ENCODE measurements at places on chromosomes 16 and 17.

GRCh38 chr17:13525876-13526275, 75.9 kb downstream of the HS3ST3A1 start:
- DNase-seq, result no peak

GRCh38 chr17:36024106-36024869, 6.5 kb upstream of the CCL23 start:
- DNase-seq, result no peak

DNA sequence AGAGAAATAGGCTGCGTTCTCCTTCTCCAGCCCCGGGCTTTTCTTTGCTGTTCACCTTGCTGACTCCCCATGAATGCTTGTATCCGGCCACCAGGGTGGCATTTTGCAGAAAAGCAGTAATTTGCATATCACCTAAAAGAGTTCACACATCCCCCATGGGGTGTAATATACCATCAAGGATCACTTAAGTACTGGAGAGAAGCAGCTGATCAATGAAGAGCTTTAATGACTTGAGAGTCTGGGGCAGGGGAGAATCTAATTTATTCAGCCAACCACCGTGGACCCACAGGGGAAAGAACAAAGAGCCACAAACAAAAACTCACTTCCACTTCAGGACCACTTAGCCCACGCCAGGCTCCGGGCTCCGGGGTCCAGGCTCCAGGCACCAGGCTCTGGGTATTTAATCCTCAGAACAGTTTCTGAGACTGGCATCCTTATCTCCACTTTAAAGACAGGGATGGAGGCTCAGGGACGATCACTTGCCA, 33.9 kb upstream of the SEC14L1 start:
- no peak for DNase-seq

- DNase-seq, result no peak
Measured at GRCh38 chr17:1560101-1560857, 2.3 kb downstream of the PITPNA start.

- DNase-seq, result no peak
Measured at GRCh38 chr17:38562215-38562569, 43.6 kb downstream of the SRCIN1 start.

DNA sequence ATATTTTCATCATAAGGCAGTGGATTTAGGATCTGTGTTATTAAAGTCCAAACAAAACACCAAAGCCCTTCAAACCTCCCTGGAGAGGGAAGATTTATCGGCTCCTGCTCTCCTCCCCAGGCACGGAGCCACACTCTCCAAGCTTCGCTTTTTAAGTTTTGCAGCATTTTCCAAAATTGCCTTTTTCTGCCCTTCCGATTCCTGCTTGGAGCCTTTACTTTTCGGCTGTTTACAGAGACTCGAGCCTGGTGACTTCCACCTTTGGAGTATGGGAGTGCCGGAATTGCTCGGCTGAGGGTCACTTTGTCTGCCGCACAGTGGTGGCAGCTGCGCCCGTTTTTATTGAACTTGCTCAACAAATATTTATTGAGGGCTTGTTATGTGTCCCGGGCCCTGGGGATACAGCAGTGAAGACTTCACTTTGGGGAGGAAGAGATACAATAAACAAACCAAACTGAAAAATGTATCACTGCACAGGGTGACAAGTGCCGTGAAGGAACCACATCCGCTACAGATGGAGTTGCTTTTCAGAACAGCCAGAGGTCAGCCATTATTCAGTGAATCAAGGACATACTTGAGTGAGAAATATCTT, 185.5 kb downstream of the NTN1 start:
- no peak for DNase-seq

GRCh38 chr16:57564571-57565270, 22.3 kb downstream of the ADGRG5 start:
- no peak for DNase-seq

GRCh38 chr17:37490022-37490587, 414 bp downstream of the DUSP14 start:
- peak; percentile 40 for DNase-seq

GRCh38 chr17:60170835-60171752, 21.3 kb downstream of the CA4 start:
- DNase-seq, result peak; percentile 89

GRCh38 chr17:77829843-77830799, 128.4 kb upstream of the TNRC6C start:
- no peak for DNase-seq

- no peak for DNase-seq
Measured at GRCh38 chr17:33127706-33128105, 136.1 kb downstream of the SPACA3 start.

- no peak for DNase-seq
Measured at GRCh38 chr16:88970050-88970449, 7.0 kb downstream of the CBFA2T3 start.

GRCh38 chr17:49349541-49349940, 12.5 kb downstream of the ZNF652 start:
- no peak for DNase-seq

DNA sequence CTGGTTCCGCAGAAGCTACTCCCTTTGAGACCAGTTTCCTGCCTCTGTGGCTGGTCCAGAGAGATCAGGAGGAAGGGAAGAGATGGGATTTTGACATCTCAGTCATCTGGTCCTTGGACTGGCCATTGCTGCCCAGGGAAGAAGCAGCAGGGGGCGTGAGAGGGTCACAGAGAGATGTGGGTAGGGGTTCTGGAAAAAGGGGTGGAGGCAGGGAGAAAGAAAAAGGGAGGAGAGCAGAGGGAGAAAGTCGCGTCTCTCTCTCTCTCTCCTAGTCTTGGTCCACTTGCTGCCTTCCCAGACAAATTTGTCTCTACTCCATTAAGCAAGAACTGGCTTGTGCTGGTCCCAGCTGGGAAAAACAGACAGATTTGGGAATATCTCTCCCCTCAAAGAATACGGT, 4.4 kb downstream of the SHBG start:
- no peak for DNase-seq

DNA sequence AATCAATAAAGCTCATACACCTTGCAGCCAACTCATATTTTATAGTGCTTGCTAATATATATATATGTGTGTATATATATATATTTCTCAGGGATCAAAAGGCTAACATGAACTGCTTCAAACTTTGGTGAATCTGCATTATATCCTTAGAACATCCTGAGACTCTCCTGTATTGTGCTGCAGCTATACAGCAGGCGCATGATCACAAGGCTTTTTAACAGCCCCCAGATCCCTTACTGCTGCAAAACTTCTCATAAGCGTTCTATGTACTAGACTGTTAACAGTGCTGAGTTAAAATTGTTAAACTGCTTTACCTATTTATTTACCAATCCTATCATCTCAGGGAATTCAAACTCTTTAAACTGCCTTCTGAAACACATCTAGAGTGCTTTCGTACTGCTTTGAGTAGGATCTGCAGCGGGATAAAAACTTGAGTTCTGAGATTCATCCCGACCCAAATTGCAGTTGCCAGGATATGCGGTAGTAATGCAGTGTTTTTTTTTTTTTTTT, 1.3 kb downstream of the GPATCH8 start:
- no peak for DNase-seq

- no peak for DNase-seq
Measured at GRCh38 chr17:50890675-50891516, 24.7 kb upstream of the TOB1 start.

- no peak for DNase-seq
Measured at GRCh38 chr16:58495521-58496331, 4.2 kb upstream of the NDRG4 start.

DNA sequence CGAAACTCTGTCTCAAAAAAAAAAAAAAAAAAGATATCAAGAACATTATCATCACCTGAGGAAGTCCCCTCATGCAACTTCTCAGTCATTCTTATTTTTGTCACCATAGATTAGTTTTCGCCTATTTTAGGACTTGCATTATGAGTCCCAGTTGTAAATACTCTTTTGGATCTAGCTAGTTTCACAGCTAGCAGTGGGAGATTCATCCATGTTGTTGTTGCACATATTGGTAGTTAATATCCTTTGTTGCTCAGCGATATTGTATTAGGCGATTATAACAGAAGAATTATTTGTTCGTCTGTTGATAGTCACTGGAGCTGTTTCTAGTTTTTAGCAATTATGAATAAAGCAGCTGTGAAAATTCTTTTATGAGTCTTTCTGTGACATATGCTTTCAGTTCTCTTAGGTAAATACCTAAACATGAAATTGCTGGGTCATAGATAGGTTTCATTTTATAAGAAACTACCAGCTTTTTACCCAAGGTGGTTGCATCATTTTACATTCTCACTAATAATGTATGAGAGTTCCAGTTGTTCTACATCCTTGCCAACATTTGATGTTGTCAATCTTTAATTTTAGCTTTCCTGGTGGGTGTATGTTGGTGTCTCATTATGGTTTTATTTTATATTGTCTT, 40.7 kb upstream of the MAP3K14 start:
- no peak for DNase-seq

GRCh38 chr16:87575027-87575804, 27.1 kb upstream of the JPH3 start:
- no peak for DNase-seq

DNA sequence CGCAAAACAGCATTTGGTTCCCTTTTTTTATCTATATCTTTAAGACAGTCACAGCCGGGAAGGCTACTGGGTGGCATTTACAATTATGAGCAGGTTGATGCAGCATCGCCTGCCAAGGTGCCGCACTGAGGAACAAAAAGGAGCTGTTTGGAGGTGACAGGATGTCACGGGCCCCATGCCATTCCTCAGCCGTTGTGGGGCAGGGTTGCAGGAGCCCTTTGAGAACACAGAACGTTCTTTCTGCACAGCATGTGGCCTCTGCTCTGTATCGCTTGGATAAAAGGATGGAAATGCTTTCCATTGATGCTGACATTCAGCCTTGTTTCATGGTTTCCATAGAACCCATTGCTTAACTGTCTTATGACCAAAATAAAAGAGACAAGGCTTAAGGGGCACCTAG, 141.9 kb upstream of the CDH5 start:
- DNase-seq, result no peak

GRCh38 chr17:7685533-7686221, 1.6 kb downstream of the TP53 start:
- DNase-seq, result peak; percentile 89

- DNase-seq, result no peak
Measured at GRCh38 chr16:64365448-64365931, 756.4 kb downstream of the CDH11 start.

GRCh38 chr17:55601874-55602364, 90.7 kb upstream of the SMIM36 start:
- peak; percentile 8 for DNase-seq

- DNase-seq, result peak; percentile 47
Measured at GRCh38 chr17:79164913-79165695, 90.5 kb downstream of the ENGASE start.

DNA sequence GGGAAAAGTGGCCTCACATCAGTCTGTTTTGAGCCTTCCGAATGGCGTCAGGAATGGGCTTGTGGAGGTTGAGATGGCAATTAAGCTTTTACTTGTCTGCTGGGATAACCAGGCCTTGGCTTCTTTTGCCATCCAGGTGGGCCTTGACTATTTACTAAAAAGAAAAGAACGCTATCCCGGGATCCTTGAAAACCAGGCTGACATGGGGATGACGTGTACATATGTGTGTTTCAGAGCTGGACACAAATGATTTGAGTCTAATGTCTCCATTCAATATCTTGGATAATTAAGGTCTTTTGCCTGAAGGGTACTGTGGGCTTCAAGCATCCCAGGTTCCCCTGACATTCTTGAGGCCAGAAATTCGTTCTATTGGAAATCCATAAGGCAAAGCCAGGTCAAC, 32.6 kb upstream of the HOXB13 start:
- no peak for DNase-seq

- DNase-seq, result no peak
Measured at GRCh38 chr16:75742424-75743047, 16.2 kb upstream of the CPHXL start.

DNA sequence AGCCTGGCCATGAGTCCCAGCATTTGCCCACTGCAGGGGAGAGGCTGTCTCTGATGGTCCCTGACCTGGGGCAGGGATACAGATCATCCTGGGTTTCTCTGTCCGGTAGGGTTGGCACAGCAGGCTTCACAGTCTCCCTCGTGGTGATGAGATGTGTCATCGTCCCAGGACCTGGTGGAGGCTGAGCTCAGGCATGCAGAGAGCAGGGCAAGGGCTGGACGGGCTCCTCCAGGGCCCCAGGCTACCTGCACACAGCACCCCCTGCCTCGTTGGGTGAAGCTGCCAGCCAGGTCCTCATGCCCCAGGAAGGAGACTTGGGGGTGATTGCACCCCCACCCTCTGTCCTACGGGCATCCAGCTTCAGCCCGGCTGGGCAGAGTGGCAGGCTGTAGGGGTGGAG, 155.8 kb upstream of the GSE1 start:
- no peak for DNase-seq

DNA sequence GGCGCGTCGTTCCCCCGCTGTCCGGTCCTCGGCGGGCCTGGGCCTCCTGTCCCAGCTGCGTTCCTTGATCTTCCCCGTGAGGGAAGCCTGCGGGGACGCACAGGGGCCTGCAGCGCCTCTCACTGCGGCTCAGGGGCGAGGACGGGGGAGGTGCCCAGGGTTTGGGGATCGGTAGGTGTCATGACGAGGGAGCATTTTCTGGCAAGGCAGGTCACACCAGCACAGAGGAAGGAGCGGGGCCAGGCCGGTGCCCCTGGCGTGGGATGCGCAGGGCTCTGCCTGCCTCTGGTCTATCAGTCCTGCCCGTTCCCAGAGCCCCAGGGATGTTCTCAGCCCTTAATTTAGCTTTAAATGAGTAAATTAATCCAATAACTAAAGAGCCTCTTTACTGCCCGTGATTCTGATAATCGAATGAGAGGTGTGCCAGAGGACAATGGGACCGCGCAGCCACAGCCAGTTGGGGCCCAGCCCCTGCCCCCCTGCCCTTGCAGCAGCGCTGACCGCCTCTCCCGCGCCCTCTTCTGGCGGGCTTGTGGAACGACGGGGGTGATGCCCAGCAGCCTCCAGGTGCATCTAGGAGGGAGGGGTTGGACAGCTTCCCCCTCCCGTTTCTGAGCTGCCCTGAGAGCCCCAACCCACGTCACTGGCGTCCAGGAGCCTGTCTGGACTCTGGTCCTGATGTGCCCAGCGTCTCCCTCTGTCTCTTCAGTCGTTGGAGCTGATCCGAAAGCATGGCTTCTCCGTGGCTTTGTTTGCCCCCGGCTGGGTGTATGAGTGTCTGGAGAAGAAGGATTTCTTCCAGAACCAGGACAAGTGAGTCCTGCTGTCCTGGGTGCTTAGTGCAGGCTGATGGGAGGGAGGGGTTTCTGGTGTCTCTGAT, 7.9 kb downstream of the ENGASE start:
- DNase-seq, result peak; percentile 44

- DNase-seq, result no peak
Measured at GRCh38 chr16:31110106-31111034, 2.2 kb downstream of the BCKDK start.

DNA sequence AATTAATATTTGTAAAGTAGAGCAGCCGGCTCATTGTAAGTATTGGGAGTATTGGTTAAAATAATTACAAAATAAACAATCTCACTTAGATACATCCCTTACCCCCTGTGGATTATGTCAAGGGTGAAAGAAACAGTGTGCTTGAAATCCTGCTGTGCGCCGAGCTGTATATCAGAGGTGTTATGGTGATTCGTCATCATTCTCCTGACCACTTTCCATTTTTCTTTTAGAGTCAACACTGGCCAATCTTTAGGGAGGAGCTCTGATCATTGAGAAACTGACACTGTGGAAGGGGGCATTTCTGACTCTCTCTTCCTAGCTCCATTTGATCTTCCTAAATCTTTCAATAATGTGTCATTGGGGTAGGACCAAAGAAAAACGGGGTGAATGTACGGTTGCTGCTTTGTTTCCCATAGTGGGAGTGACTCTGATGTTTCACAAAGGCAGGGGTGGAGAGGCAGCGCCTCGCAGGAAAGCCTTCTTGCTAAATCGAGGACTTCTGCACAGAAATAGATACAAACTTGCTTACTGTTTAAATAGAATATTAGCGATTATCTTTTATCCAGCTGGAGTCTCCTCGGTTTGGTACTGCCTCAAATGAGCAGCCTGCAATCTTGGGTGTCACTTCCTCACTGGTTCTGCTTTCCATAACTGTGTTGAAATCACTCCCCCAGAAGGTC, 123.4 kb downstream of the PRKCB start:
- DNase-seq, result no peak

Measured in NCI-H2081 (cell line).